ENCODE measurements at places on chromosomes 2 and 18. TPM values are rescaled to one million over a fixed set of nuclear protein-coding genes. Genes with fewer than 3 reads are reported as not detected.

Gene INHA
- 0.36 TPM for total RNA-seq

Gene POTEI
- total RNA-seq, result not detected

Gene PROKR1
- total RNA-seq, result 0.03 TPM

Gene CYP1B1
- total RNA-seq, result 6.4 TPM

Gene OXER1
- total RNA-seq, result not detected

Gene EN1
- 0.87 TPM for total RNA-seq

Gene BIRC6
- 29.1 TPM for total RNA-seq

All from A549 treated with GW870086 at 1 μM for 4 hours (cell line).